AML-193 (cell line): ENCODE measurements at places on chromosomes 4 and X.

DNA sequence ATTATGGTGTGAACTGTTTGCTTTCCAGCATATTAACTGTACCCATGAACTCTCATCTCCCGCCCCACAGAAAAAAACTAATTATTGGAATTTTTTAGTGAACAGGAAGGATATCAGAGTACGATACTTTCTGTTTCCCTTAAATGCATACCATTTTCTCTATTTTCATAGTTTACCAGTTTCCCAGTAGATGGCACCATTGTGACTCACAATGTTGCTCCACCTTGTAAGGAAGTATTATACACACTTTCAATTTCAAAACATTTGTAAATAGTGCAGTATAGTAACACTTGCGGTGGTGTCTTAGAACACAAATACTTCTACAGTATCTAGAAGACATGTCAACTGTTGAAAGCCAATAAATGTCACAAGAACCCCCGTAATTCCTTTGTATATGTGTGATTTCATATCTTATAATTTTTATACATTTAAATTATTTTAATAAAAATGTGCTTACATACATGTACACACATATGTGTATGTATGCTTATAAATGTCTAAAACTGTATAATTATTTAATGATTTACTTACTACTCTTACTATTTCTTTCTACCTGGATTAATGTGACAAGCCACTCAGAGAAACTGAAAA is 167.3 kb downstream of the SLIT2 start:
- peak; percentile 74 for DNase-seq

DNA sequence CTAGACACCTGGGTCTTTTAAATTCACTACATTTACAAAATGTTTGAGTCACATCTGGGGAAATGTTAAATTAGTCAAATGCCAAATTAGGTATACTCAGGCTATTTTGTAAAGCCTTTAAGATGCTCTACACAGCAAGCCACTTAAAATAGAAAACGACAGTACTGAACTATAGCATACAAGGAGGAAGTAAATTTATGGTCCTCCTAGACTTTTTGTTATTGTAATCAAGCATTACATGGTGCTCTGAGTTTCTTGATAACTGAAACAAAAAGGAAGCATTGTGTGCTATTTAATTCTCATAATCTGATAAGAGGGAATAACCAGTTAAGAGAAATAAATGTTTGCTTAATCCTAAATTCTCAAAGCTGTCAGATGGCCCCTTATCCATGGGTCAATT is 46.2 kb downstream of the SLC9A7 start:
- no peak for DNase-seq

DNA sequence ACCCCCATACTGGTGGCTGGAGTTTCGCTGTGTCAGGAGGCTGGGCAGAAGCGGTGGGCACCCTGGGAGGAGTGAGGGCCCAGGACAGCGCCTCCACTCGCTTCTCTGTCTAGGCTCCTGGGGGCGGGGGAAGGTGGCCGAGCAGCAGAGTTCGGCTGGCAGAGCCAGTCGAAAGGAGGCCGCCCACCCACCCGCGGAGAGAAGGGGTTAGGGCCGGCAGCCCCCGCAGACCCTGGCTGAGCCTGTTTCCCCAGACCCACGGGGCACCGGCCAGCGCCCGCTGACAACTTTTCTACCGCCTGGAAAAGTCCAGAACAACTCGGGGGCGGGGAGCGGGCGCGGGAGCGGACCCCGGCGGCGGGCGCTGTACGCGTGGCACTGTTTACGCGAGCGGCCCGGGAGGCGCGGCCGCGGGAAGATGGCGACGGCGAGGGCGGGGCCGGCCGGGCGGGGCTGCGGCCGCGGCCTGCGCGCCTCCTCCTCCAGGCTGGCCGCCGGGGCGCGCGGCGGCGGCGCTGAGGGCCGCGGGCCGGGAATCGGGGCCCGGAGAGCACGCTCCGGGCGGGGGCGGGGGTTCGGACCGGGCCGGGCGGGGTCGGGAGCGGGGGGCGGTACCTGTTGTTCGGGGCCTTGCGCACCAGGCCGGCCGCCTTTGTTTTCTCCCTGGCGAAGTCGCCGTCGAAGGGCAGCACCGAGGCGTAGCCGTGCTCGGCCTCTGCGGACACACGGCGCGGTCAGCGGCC is 628 bp downstream of the MXD4 start:
- DNase-seq, result peak; percentile 38

GRCh38 chr4:7183780-7184460 is 8.4 kb upstream of the SORCS2 start:
- no peak for DNase-seq

GRCh38 chr4:76214177-76214675 is 602 bp upstream of the SCARB2 start:
- DNase-seq, result no peak

- no peak for DNase-seq
Observed at GRCh38 chrX:9899640-9900111, 67.5 kb upstream of the CLDN34 start.
